ENCODE measurements at places on chromosomes 2 and 18.

DNA sequence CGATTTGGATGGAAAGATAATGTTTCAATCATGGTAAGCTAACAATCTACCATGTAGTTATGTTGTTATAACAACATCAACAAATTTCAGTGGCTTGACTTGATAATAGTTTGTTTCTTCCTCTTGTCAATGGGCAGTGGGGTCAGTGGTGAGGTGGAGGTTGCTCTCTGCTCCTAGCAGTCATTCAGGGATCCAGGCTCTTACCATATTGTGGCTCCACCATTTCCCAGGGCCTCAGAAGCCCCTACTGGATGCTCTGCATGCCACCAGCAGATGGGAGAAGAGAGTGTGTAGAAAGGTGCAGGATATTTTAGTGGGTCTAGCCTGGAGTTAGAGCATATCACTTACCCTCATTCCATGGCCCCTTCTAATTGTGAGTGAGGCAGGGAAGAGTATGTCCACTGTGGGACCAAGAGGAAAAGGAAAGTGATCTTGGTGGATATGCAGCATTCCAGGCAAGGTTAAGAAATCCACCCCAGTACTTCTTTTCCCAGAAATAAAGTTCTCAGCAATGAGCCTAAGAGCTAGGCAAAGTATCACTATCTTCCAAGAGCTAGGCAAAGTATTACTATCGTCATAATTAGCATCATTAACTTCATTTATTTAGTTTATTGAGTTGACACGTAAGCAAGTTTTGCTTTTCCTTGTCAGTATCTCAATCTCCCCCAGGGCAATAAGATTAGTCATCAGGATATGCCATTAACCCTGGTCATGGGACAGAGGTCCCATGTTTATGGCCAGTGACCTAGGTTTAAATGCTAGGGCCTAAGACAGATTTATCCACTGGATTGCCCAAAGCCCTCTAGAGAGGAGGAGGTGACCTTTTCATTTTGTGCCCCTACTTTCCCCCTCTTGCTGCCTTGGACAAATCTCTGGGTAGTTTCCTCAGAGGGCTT lies 4.2 kb upstream of the IWS1 start:
- DNase-seq: no peak

DNA sequence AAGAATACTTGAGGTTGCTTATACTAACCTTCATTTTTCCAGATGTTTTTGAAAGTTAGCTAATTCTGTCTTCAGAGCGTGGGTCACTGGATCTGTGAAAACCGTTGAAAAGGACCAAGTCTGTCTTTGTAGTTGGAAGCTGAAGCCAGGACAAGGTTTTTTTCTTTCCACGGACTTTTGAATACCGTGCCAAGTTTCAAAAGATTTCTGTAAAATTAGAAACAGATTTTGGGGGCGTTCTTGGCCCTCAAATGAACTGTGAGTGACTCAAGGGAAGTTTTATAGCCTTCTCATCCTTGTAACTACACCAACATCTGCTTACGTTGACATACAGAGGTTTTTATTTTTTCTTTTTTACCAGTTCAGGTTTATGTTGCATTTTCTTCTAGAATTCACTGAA lies at the start of gene FAP:
FAP (minus strand) TSS at position 152 of the 400 bp plus-strand sequence; CDS start at position 34, 118 bp downstream.
- no peak for DNase-seq

DNA sequence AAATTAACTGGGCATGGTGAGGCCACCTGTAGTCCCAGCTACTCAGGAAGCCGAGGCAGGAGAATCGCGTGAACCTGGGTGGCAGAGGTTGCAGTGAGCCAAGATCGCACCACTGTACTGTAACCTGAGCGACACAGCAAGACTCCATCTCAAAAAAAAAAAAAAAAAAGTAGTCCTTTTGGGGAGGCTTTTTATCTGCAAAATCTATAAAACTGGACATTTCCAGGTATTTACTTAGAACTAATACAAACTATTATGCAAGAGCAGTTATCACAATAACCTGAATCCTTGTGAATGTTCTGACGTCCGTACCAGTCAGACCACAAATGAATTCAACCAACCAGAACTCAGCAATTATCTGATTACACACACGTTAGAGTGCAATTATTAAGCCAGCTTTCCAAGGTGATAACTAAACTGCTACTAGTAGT lies 8.8 kb upstream of the RAPH1 start:
- DNase-seq: no peak

- DNase-seq: no peak
Measured at GRCh38 chr2:56741601-56742102, 557.9 kb downstream of the CCDC85A start.

- DNase-seq: no peak
Measured at GRCh38 chr18:29181151-29181901, 1004.4 kb upstream of the CDH2 start.

GRCh38 chr2:188571543-188572303 lies 280.0 kb downstream of the GULP1 start:
- no peak for DNase-seq

DNA sequence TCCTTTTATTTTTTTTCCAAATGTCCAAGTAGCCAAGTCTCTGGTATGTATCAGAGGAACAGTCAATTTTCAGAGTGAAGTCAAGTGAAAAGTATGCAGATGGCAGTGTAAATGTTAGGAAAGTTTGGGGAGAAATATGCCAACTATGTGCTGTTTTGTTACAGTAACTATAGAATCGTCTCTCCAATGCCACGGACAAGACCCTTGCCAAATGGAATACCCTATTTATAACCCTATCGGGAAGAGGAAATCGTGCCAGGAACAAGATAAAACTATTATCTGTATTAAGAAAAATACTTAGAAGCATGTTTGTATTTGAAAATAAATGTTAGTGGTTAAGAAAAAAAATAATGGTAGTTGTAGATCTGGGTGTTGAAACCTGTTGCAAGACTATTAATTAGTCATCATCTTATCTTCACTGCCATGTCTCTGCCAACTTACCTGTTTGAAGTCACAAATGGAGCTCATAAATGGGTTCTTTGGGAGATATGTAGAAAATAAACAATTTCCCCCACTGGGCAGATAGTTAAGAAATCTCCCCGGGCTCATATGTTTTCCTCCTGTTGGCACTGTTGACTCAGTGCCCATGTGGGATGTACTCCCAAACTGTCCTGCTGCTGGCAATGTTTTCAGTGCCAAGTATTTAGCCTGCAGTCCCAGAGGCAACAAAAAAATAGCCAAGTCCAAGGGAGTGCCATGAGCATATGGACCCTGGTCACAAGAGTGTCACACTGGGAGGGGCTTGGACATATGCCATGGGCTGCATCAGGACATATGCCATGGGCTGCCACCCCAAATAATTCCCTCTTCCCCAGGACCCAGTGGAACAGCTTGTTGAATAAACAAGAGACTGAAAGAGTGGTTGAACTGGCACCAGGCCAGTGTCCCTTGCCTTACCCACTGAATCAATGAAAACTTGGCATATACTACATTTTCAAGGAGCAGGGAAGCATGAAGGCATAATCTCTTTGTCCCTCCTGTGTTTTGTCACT lies 366.9 kb downstream of the OSR1 start:
- DNase-seq: no peak

DNA sequence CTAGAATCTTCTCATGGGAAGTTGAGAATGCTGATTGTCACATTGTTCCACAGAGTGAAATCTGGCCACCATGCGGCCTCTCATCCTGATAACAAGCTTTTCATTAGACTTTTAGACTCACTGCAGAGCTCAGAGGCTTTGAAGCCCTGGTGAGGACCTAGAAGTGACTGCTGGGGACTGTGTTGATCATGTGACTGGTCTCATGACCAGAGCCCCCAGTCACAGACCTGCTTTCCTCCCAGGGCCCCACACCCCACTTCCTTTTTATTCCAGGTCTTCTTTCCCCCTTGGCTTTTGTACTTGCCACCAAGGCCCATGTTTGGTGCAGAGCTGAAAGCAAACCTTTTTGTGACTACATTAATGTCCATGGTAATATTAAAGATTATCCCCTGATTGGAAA lies 45.2 kb downstream of the PRKCE start:
- no peak for DNase-seq

DNA sequence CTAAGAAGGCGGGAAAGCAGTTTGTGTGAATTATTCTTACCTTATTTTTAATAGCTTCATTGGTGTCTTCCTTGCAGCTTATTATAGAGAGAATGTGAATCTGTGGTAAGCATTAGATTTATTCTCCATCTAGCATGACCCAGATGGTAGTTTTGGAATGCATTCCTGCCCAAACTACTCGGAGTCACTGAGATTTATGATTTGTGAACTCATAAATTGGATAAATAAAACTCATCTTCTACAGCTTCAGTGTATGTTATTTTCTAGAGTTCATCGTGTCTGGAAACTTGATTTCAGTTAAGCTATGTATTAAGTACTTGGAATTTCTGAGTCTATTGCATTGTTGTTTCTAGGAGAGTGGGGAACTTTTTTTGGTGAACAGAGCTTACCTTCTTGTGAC lies 170.5 kb downstream of the FAM210A start:
- no peak for DNase-seq

DNA sequence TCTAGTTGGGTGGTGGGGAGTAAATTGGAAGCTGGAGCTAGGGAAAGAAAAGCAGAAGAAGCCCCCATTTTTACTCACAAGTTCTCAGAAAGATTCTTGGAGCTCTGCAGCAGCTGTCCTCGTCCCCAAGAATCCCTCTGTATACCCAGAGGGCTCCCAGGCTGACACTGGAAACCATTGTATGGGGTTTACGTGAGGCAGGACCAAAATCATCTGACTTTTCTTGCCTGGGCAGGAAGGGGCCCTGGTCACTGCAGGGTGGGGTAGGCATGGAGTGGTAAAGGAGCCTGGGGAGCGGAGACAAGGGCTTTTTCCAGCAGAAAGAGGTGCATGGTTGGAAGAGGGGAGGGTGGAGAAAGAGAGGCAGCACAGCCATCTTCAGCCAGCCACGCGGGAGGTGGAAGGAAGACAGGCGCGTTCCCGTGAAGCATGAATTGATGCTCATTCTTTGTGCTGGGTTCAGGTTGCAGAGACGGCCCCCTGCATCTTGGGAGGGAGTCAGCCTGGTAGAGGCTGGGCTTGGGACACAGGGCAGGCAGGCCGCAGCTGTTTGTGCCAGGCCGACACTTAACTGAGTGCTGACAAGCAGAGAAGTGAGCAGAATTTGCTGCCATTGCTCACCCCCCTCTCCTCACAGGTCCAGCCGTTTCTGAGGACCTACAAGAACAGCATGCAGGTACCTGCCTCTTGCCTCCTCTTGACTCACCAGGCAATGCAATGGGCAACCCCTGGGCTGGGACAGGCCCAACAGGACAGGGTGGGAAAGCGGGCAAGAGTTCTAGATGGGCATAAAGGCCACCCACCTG lies 94.8 kb downstream of the PLB1 start:
- DNase-seq: no peak

- DNase-seq: no peak
Measured at GRCh38 chr18:40208958-40209357, 1746.1 kb upstream of the PIK3C3 start.

- no peak for DNase-seq
Measured at GRCh38 chr2:47426786-47427185, 23.8 kb downstream of the MSH2 start.

DNA sequence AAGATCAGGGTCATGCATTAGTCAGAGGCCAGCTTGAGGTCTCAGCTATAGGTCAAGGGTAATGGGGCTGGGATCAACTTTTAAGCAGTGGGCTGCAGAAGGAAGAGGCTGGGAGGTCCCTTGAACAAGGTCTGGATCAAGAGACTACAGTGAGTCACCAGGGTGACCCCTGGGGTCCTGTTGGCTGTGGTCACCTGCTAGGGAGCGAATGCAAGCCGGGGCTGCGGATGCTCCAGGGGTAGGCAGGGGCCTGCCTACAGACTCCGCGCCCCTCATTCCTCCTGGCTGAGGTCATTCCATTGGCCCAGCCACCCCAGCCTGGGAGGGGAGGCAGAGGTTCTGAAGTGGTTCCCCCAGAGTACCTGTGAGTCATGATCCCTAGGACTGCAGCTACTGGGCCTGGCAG lies 110.4 kb downstream of the CYP26B1 start:
- no peak for DNase-seq

GRCh38 chr2:176601066-176601465 lies 331.8 kb downstream of the MTX2 start:
- no peak for DNase-seq

DNA sequence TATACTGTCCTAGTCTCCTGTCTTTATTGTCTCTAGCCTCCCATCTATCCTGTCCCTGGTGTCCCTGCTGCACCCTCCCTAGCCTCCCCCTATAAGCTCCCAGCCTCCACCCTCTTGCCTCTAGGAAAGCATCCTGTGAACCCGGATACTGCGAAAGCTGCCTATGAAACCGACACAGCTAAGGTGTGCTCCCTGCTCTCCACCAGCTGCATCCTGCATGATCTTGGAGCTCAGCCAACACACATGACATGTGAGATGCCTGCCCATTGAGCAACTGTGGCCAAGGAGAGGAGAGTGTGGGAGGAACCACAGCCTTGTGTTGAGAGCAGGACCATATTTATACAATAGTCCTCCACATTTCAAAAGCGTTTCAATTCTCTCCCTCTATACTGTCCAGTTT lies 187.1 kb downstream of the ZBTB7C start:
- DNase-seq: peak; percentile 88

DNA sequence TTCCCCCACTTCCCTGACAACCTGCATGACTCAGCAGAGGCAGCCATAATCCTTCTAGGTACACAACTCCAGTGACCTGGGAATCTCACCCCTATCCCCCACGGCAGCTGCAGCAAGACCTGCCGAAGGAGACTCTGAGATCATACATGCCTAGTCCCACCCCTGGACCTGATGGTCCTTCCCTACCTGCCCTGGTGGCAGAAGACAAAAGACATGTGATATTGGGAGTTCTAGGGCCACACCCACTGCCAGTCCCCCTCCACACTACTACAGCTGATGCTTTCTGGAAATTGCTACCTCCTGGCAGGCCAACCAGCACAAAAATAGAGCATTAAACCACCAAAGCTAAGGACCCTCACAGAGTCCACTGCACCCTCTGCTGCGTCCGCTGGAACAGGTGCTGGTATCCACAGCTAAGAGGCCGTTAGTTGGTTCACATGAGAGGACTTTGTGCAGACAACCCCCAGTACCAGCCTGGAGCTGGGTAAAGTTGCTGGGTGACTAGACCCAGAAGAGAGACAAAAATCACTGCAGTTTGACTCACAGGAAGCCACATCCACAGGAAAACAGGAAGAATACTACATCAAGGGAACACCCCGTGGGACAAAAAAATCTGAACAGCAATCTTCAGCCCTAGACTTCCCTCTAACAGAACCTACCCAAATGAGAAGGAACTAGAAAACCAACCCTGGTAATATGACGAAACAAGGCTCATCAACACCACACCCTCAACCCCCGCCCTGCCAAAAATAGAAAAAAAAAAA lies 12.5 kb downstream of the MARCO start:
- DNase-seq: no peak

DNA sequence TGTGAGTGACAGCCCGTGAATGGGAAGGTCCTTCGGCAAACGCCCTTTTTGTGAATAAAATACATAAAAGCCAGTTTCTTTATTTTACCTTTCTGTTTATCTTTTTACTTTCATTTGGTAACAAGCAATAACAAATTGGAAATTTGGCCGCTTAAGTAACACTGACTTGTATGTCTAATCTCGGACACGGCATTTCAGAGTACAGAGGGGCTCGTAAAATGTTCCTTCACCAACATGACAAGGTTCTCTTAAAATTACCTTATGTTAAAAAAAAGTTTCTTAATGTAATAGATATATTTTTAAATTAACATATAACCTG lies 558 bp upstream of the NEMP2 start:
- peak; percentile 39 for DNase-seq

- DNase-seq: no peak
Measured at GRCh38 chr2:186648130-186648529, 45.7 kb upstream of the FAM171B start.

GRCh38 chr18:2987876-2988790 lies 24.8 kb downstream of the LPIN2 start:
- DNase-seq: no peak

Data from NCI-H748 treated with DMSO at 0.1 percent for 48 hours (cell line).